ENCODE measurements at places on chromosomes 6 and 20.

DNA sequence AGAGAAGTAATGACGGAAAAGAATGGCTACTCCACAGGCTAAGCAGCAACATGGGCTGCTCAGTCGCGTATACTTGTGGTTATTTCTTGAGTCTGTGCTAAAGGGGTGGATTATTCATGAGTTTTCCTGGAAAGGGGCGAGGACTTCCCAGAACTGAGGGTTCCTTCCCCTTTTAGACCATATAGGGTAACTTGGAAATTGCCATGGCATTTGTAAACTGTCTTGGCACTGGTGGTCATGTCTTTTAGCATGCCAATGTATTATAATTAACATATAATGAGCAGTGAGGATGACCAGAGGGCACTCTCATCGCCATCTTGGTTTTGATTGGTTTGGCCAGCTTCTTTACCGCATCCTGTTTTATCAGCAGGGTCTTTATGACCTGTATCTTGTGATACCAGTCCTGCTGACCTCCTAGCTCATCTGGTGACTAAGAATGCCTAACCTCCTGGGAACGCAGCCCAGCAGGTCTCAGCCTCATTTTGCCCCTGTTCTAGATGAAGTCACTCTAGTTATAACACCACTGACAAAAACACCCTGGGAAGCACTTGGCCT lies 11.4 kb downstream of the LBP start:
- no peak for DNase-seq

DNA sequence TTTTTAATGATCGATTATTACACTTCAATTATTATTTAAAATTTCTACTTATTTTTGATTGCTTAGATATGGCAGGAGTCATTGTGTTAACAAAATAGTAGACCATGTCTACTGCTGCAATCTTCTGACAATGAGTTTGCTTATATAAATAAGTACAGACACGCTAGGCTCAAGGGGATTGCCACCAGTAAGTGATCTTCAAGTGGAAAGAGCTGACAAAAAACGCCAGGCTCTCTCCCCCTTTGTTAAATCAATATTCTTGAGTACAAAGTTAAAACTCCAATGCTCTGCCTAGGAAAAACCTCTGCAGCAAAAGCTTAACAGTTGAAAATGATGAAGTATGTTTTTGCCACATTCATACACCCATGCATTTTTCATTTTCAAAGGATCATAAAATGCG lies 738.1 kb downstream of the HDGFL1 start:
- DNase-seq = no peak

GRCh38 chr6:18586133-18586532 lies 199.0 kb downstream of the RNF144B start:
- no peak for DNase-seq

GRCh38 chr6:14876778-14877613 lies 368.9 kb upstream of the JARID2 start:
- no peak for DNase-seq

GRCh38 chr20:62815066-62815991 lies 1.5 kb upstream of the COL9A3 start:
- no peak for DNase-seq

- no peak for DNase-seq
These were observed 628.2 kb downstream of the COL12A1 start for GRCh38 chr6:74577619-74578018.

DNA sequence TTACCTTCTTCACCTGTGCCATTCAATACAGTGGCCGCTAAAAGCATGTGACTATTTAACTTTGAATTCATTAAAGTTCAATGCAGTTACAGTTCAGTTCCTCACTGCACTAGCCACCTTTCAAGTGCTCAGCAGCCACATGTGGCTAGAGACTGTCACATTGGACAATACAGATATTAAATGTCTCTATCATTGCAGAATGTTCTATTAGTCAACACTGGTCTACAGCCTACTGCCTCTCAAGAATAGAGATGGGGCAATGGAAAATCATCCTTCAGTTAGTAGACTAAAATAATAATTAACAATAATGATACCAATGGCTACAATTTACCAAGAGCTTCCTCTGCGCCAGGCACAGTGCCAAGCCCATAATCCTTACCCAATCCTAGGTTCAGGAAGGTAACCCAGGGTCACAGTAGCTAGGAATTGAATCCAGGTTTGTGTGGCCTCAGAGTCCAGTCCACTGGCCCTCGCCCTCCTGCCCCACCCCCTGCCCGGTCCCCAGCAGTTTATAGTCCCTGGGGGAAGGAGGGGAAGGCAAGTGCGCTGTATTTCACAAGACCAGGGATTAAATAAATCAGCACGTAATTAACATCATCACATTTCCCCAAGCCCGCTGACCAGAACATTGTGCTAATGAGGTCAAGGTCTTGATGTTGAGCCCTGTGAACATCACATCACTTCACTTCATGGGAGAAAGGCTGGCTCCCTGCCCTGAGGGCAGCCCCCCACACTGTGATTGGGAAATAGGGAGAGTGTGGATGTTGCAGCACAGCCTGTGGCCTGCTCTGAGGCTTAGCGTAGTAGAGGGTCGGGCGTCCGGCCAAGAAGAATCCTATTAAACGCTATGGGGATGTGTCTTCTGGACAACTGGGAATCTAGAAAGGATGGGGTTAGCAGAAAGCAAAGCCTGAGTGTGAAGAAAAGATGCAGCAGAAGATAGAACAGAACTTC lies 147.2 kb downstream of the VEGFA start:
- DNase-seq = no peak

DNA sequence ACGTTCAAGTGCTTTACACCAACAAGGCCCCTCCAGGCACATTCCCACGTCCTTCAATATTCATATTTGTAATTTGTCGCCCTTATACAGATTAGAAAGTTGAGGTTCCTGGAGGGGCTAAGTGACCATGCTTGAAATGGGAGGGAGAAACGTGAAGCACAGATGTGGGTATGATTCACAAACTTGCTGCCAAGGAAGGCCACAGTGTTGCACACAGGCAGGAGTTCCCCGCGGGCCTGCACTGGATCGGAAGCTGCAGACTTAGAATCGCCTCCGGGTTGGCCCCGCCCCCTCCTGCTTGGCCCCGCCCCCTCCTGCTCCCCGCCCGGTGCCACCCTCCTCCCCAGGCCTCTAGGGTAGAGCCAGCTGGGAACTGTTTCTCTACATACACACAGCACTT lies 58.2 kb upstream of the QKI start:
- DNase-seq = no peak

DNA sequence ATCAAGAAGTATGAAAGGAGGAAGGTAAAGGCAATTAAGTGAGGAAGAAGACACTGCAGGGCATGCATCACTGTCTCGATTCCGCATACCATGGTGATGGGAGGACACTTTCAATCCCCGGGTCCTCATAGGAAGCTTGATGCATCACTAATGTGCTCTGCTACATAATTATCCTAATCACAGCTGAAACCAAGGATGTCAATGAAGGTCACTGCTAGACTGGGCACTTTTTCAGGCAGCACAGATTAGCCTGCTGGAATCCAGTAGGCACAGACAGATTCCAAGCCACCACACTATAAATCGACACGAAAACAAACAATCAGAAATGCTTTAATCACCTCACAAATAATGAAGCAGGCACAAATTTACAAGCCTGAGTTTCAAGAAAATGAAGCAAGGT lies 206.7 kb downstream of the KIF16B start:
- DNase-seq = no peak

DNA sequence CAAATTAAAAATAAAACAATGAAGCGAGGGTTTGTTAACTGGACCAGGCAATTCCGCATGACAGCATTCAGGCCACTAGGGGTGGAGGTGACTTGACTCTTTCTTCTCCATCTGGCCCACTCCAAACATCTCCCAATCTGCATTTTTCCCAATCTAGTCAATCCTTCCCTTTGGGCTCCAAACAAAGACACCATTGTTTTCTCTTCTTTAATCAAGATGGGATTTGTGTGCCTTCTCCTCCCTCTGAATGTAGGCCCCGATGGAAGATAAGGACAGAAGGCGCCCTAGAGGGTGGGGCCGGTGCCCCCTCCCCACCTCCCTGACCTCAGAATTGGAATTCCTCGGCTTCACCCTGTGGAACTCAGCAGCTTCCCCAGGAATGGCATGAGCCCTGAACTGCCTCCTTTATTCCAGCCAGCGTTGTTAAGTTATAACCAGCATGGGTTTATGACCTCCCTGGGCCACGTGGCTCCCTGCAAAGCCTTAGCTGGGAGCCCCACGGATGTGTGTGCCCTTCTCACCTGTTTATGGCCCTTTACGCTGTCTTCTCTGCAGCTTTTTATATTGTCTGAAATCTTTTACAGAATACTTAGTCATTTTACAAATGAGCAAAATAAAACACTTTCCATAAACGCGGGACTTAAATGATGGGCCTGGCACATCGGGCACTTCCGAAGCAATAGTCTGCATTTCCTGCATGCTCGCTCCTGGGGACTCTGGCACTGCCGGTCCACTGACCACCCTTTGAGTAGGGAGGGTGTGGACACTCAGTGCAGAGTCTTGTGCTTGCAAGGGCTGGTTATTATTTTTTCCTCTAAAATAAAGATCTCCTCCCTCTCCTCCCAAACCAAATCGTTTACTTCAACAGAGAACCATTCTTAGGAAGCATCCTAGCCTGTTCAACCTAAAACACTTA lies 24.5 kb downstream of the OVOL2 start:
- DNase-seq = no peak

GRCh38 chr6:73476723-73477122 lies 15.2 kb downstream of the MTO1 start:
- DNase-seq = no peak

- DNase-seq = no peak
These were observed 38.0 kb downstream of the KIF16B start for GRCh38 chr20:16535277-16535676.

DNA sequence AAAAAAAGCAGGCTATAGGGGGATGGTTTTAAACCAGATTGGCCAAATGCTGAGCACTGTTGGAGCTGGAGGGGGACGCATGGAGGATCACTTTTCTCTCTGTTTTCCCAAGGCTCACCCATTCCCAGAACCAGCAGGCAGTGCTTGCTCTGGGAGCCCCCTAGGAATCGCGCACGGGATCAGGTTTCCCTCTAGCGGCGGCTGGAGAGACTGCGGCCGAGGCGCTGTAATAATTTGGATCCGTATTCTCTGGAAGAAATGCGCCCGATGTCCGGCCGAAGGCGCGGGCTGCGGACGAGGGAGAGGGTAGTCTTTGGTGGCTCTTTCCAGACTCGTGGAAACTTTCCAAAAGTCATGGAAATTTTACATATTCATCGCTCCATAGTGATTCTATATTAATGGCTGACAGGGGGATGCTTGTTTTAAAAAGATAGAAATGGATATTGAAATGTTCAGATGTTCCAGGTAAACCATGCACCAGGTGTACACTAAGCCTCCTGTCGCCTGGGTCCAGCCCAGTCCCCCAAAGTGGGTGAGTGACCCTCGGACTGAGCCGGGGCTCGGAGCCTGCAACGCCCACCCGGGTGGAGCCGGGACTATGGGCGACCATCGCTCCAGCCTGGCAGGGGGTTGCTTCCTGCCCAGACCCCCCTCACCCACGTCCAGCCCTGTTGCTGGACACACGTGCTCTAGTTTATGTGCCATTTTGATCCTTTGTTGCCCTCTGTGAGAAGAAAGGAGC lies 78.7 kb upstream of the PHACTR3 start:
- peak; percentile 74 for DNase-seq

DNA sequence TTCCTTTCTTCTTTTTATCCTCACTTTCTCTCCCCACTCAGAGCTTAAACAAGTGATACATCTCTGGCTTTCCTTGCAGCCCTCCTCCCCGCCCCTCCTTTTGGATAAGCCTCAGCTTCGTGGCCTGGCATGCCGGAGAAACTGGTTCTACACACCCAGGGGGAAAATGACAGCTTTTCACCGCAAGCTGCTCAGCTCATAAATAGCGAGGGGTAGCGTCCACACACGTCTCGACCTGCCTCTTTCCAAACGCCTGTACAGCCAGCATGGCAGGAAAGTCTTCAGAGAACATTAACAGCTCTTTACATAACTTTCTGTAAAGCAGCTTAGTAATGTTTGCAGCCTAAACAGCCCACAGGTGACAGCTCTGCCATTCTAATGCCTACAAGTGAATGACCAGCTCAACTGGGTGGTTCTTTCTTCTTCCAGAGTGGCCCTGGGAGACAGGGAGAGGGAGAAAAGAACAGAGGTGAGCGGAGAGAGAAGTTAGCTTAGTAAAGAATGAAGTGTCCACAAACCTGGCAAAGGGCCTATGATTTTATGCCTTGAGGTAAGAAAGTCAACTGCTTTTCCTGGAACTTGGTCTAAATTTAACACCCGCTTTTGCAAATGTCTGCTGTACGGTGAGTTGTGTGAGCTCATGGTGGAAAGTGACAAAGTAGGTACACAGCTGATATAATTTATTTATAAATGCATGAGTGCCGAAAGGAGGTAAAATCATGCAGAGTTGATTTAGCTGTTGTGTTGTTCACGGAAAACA lies 251.5 kb downstream of the TFAP2A start:
- DNase-seq = no peak

DNA sequence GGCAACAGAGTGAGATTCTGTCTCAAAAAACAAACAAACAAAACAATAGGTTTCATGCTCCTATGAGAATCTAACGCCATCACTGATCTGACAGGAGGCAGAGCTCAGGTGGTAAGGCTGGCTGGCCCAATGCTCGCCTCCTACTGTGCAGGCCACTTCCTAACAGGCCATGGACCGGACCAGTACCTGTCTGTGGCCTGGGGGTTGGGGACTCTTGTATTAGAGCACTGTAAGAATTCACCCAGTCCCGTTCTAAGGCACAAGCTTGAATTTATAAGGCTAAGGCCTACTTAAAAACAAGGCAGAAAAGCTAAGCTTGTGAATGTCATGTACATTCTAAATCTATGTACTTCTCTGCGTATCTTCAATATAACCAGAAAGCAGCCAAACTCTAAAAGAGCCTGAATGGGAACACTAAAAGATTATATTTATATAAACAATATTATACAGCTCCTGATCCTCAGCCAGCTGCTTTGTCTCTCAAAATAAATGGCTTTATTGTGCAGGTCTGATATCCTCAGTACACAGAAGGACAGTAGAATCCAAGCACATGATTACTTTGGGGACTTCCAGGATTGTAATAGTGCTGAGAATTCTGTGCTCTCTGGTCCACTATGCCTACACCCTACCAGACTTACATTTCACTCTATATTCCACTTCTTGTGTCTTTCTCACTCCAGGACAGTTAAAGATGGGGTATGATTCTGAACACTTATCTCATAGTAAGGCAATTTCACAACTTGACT lies 64.5 kb upstream of the DST start:
- DNase-seq = no peak

DNA sequence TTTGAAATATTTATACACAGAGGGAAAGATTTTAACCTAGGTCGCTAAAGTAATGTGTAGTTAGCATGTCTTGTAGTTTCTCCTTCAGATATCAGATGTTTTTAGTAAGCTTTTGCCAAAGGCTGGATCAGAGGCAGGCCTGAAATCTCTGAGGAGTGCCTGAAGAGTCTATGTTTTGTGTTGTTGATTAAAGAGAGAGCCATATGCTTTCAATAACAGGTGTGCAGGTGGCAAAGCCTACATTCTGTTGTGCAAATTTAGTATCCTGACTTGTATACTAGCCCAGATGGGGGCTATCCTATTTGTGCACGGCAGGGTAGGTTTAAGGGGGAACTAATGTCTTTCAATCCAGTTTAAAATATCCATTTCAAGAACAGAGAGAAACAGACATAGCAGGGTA lies 167.1 kb upstream of the ATXN1 start:
- DNase-seq = no peak

All from left kidney (tissue), 8 donors.